ENCODE measurements at places on chromosomes 6 and 20.

- no peak for DNase-seq
Measured at GRCh38 chr6:108612852-108613251, 52.1 kb downstream of the FOXO3 start.

- DNase-seq = no peak
Measured at GRCh38 chr6:100796049-100796823, 84.9 kb downstream of the ASCC3 start.

- DNase-seq = no peak
Measured at GRCh38 chr6:154471609-154472362, 38.7 kb downstream of the CNKSR3 start.

GRCh38 chr20:10523443-10523842 is 88.3 kb downstream of the SLX4IP start:
- DNase-seq = no peak

DNA sequence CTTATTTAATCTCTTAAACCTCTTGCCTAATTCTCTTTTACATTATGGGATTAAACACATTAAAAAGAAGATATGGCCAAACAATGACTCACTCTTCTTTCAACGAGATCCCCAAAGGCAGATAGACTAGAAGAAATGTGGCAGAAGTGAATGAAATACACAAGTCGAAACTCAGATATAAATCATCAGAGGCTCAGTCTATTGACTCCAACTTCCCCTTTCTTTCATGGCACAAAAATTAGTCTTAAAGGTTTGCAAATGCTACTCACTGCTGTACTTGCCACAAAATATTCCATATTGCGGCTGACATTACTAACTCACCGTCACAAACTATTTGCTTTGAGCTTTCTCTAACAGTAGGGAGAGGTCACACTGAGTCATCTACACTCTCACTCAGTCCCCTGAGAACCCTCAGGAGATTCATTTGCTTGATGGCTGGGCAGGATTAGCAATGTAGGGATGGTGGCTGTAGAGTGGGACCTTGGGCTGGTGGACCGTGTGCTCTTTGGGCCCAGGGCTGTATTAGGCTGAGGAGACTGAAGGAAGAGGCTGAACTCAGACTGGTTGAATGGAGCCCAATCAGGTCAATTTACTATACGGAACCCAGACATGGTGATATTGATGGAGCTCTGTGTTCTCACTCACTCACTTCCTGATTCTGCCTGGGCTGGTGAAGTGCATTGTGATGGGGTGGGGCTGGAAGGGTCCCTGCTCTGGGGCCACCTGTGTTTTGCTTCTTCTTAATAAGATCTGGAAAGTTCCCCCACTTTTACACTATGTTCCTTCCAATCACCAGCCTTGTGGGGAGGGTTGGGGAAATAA is 42.8 kb upstream of the UBR2 start:
- no peak for DNase-seq

DNA sequence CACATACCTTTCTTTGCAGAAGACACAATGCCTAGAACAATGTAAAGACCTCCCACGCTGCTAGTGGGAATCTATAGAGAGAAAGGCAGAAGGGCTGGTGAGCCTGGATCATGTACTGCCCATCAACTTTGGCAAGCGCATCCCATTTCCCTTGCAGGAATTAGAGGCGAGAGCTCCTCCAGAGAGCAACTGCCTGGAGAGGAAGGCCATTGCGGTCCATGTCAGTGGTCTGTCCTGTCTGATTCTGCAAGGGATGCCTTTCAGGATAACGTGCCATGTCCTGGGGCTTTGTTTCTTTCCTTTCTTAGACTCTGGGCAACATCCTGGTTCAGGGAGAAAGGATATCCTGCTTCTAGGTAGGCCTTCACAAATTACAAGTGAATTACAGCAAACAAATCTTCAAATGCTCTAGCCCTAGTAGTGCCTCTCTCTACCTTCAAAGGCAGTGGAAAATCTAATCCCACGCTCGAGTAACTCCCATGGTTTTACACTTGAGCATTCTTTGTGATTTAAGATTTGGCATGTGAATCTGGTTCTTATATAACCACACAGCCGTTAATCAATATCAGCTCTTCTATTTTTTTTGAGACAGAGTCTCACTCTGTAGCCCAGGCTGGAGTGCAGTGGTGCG is 38.5 kb downstream of the GCNT2 start:
- DNase-seq = no peak

- DNase-seq = no peak
Measured at GRCh38 chr6:105364243-105364642, 38.6 kb downstream of the PREP start.

- DNase-seq = no peak
Measured at GRCh38 chr6:52410979-52411378, 9.2 kb upstream of the EFHC1 start.

GRCh38 chr6:14865531-14866100 is 380.3 kb upstream of the JARID2 start:
- DNase-seq = no peak

GRCh38 chr6:25623879-25624278 is 28.1 kb upstream of the SCGN start:
- no peak for DNase-seq

- DNase-seq = no peak
Measured at GRCh38 chr6:20252311-20252710, 40.0 kb upstream of the MBOAT1 start.

- DNase-seq = no peak
Measured at GRCh38 chr6:38510205-38510604, 129.5 kb downstream of the BTBD9 start.

DNA sequence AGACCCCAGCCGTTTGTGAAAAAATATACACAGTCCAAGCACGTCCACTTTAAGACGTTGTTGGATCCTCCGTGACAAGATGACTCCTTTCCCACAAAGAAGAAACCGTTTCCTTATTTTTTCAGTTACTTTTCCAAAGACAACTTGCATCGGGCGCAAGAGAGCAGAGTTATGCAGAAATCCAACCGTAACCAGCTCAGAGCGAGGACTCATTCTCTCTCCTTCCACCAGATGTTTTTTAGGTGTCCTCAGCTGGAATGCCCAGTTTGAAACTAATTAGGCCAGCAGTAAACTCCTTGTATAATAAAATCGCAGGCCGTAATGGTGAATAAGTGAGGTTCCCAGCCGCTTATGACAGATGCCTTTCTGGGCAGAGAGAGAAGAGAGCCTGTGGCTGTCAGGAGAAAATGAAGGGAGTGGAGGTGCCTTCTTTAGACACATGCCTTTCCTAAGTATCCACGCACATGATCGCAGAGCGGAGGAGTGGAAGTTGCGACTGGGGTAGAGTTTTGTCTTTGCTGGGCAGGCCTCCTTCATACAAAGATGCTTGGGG is 2.8 kb downstream of the EYA2 start:
- no peak for DNase-seq

GRCh38 chr20:13788167-13788834 is 3.5 kb downstream of the NDUFAF5 start:
- DNase-seq = peak; percentile 32

DNA sequence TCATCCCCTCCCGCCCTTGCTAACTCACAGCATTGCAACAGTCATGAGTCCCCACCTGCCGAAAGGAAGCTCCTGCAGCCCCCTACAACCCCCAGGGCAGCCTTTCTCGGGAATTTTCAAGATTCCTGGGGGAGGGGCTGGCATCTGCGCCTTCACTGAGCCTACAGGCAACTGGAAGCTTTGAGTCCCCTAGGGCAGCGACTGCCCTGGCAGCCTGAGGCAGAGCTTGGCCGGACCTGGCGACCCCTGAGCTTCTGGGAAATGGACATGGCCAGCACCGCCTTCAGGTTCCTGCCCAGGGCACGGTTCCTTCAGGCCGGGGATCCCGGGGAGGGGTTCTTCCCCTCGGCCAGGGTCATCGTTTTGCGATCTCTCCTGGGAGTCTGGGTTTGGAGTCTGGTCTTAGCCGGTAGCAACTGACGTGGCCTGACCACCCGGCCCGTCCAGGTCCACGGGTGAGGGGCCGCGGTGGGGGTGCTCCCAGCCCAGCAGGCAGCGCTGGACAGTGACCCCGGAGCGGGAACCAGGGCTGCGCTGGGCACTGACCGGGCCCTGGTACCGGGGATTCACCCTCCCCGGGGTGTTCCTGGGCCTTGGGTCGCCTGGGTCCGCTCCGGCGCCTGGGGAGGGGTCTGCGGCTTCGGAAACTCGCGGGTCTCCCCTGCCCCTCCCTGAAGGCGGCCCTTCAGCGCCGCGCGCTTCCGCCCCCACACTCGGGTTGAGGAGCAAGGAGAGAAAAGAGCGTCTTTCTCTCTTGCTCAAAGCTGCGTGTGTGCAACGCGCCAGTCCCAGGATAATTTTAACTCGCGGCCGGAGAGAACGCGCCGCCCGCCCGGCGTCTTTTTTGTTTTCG is 593 bp upstream of the COL9A3 start:
- no peak for DNase-seq

- DNase-seq = no peak
Measured at GRCh38 chr20:5654557-5654956, 95.6 kb upstream of the SHLD1 start.

- no peak for DNase-seq
Measured at GRCh38 chr6:11386323-11386722, 151.2 kb upstream of the TMEM170B start.

GRCh38 chr6:170084166-170084730 is 206.6 kb downstream of the DLL1 start:
- DNase-seq = no peak

- DNase-seq = no peak
Measured at GRCh38 chr6:74931558-74931957, 274.3 kb downstream of the COL12A1 start.

DNA sequence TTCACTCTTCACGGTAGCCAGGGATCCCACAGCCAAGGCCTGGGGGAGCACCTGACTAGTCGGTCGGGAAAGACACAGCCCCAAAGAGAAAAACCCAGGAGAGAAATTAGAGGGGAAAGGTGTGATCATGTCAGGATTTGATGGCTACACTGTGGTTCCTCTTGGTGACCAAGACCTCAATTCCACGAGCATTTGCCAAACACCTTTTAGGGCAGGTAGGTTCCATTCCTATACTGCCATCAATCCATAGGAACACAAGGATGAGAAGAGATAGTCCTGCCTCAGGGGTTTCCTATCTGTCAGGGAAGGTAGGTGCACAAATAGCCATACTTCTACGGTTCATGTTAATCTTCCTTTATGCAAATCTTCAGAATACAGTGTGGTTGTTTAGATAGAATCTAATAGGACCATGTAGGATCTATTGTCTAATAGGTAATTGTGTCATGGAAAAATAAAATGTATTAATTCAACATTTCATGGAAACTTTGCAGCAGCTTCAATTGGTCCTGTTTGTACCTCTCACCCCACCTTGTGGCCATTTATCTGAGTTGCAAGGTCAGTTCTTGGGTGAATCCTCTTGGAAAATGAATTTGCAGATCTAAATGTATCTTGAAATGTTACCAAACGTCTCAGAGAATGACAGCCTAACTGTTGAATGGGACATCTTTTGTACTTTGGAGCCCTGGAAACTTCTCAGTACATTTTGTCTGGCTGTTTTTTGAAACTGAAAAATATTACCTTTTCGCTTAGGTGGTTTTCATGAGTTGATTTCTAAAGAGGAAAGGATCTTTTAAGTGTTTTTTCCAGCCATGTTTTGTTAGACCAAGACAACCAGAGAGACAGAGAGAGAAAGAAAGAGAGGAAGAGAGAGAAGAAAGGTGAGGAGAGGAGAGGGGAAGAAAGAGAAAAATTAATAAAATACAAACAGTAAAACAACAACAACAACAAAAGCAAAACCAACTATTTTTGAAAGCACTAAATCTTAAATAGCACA is 33.7 kb upstream of the IYD start:
- DNase-seq = peak; percentile 41

- DNase-seq = no peak
Measured at GRCh38 chr6:17851001-17851719, 136.3 kb downstream of the KIF13A start.

- DNase-seq = no peak
Measured at GRCh38 chr20:24734139-24734538, 214.9 kb upstream of the CST7 start.

DNA sequence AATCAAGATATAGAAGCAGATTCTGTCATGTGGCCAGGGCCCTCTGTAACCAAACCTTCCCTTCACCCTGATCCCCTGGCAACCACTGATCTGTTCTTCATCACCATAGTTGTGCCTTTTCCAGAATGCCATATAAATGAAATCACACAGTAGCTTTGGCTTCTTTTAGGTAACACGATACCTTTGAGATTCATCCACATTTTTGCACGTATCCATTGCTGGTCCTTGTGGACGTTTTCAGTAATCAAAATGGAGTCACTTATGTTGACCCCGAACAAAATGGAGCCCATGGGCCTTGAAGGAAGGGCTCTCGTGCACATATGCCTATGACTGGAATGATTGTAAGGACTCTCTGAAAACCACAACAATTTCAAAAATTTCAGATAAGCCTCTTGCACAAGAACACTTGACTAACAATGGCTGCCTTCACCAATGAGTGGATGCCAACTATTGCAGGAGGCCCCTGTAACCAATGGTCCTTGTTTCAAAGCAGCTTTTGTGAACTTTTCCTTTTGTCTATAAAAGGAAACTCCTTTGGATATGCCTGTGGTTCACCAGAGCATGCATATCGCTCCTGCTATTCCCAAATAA is 84.3 kb upstream of the RALY start:
- DNase-seq = no peak

DNA sequence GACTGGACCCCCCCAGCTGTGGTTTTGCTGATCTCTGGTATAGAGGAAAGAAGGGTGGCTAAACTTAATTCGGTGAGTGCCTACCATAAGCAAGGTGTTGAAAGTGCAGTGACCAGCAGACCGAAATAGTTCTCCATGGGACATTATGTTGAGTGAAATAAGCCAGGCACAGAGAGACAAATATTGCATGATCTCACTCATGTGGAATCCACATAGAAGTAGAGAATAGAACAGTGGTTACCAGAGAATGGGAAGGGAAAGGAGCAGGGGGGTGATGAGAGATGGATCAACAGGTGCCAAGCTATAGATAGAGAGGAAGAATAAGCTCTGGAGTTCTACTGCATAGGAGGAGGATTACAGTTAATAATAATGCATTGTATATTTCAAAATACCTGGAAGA is 9.7 kb upstream of the GCNT2 start:
- DNase-seq = no peak

- no peak for DNase-seq
Measured at GRCh38 chr6:53302678-53303360, 45.9 kb downstream of the ELOVL5 start.

- DNase-seq = no peak
Measured at GRCh38 chr6:92779746-92780145, 639.6 kb downstream of the EPHA7 start.

GRCh38 chr6:87396595-87397392 is 11.0 kb upstream of the CFAP206 start:
- DNase-seq = no peak

- DNase-seq = no peak
Measured at GRCh38 chr6:148388521-148388920, 45.9 kb downstream of the SASH1 start.

- DNase-seq = no peak
Measured at GRCh38 chr6:11140056-11140455, 28.5 kb upstream of the ERVFRD-1 start.

GRCh38 chr6:108721286-108721685 is 126.9 kb upstream of the ARMC2 start:
- no peak for DNase-seq

- no peak for DNase-seq
Measured at GRCh38 chr20:44594730-44595129, 12.4 kb downstream of the PKIG start.

GRCh38 chr20:24629668-24630067 is 160.2 kb downstream of the SYNDIG1 start:
- DNase-seq = no peak
